ENCODE measurements at places on chromosomes 12 and 14.

GRCh38 chr12:115382681-115383080 lies 698.7 kb upstream of the TBX3 start:
- no peak for DNase-seq

DNA sequence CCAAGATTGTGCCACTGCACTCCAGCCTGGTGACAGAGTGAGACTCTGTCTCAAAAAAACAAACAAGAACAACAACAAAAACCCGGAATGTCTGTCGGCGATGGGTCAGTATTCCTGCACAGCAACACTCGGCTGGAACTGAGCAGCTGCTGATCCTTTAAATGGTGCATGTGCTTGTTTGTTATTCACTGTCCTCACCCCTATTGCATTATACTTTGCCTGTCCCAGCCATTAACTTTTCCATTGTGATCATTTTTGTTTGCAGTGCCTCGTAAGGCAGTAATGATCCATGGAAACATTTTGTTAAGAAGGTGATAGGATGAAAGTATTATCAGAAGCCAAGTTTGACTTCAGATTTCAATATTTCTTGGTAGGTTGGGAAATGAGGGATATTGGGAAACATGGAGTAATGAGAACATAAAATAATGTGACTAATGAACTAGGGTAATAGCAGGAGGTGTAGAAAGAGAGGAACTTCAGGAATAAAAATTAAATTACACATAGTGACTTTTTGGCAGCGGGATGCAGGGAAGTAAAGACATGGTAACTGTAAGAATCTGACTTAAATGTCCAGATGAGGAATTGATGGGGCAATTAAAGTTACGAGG lies 6.1 kb downstream of the ACSS3 start:
- no peak for DNase-seq

GRCh38 chr12:101759396-101760047 lies 20.3 kb upstream of the SYCP3 start:
- peak; percentile 7 for DNase-seq

- no peak for DNase-seq
Observed at GRCh38 chr12:1429980-1430379, 164.4 kb downstream of the FBXL14 start.
